ENCODE measurements at places on chromosomes 12 and 14. TPM values are rescaled to one million over a fixed set of nuclear protein-coding genes. Genes with fewer than 3 reads are reported as not detected.

GRCh38 chr12:114392909-114393308 lies 13.0 kb downstream of the TBX5 start:
- DNase-seq = no peak
- H3K4me3 ChIP-seq = no peak overlapping the region
- no peaks in the 10 kb centered on the region for H3K4me1 ChIP-seq

- no peak for DNase-seq
- H3K27ac ChIP-seq = no peak overlapping the region
- H3K4me1 ChIP-seq = peaks cover 3% of the 10 kb centered on the region
- H3K27me3 ChIP-seq = no peaks in the 10 kb centered on the region
- no peaks in the 10 kb centered on the region for H3K36me3 ChIP-seq
Measured at GRCh38 chr12:124769163-124769530, 94.5 kb downstream of the SCARB1 start.

DNA sequence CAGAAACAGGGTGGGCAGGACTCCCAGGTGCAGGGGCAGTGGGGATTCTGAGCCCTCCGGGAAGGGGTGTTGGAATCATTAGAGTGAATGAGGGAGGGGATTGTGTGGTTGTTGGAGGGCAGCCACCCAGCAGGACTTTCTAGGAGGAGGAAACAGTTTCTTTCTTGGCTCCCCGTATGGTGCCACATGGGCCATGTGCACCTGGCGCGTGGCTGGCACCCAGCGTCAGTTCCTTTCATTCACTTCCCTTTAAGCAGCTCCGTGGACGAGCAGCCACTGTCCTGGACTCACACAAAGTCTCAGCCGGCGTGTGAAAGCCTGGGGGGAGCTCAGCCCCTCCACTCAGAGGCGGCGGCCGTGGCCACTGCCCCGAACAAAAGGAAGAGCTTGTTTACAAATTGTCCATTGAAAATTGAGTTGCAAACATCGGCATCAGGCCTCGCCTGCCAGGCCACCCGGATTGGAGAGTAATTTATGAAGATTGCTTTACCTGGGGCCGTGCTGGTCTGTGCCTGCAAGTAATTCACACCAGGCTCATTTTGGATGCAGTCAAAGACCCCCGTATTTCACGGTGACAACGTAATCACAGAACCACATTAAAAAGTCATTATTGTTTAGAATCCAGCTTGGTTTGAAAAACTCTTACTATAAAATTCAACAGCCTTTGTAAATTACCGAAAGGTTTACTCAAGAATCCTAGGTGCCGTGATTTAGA lies 101.7 kb upstream of the C14orf180 start:
- no peak for DNase-seq
- no peaks in the 10 kb centered on the region for H3K4me1 ChIP-seq
- H3K36me3 ChIP-seq = no peaks in the 10 kb centered on the region
- no peak overlapping the region for H3K27ac ChIP-seq
- H3K27me3 ChIP-seq = no peaks in the 10 kb centered on the region
- H3K4me3 ChIP-seq = no peak overlapping the region

NFATC4 gene
- 22.1 TPM for total RNA-seq

GRCh38 chr14:104346608-104347007 lies 208.2 kb downstream of the KIF26A start:
- no peaks in the 10 kb centered on the region for H3K4me1 ChIP-seq
- DNase-seq = no peak
- no peaks in the 10 kb centered on the region for H3K27me3 ChIP-seq
- no peak overlapping the region for H3K27ac ChIP-seq

Data from Peyer's patch (tissue), 4 donors.